ENCODE measurements at places on chromosomes 1 and 21.

DNA sequence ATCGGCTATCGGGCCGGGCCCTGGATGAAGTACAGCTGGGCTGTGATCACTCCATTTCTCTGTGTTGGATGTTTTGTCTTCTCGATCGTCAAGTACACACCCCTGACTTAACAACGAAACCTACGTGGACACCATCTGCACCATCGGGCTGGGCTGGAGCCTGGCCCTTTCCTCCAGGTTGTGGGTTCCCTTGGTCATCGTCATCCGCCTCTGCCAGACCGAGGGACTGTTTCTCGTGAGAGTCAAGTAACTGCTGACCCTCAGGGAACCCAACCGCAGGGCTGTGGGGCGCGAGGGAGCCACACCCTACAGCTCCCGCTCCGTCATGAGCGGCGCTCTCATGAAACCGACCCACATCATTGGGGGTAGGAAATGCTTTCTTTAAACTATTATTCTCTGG lies 842.4 kb upstream of the TMPRSS15 start:
- DNase-seq = no peak

DNA sequence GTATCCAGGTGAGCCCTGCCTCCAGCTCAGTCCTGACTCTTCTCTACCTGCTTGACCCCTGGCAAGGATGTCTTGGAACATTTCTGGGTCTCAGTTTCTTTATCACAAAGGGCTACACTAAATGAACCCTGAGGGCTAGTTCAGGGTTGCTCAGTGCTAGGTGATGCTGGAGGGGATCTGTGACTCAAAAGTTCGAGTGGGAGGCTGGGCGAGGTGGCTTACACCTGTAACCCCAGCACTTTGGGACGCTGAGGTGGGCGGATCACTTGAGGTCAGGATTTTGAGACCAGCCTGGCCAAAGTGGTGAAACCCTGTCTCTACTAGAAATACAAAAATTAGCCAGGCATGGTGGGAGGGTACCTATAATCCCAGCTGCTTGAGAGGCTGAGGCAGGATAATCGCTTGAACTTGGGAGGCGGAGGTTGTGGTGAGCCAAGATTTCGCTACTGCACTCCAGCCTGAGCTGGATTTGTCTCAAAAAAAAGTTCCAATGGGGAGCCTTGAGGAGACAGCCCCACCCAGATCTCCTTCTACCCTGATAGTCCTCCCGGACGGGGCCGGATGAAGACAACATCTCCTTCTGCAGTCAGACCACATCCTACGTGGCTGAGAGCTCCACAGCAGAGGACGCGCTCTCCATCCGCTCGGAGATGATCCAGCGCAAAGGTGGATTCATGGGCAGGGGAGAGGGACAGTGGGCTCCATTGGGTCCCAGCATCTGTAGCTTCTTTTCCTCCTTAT lies 48.9 kb downstream of the YARS1 start:
- DNase-seq = no peak

- no peak for DNase-seq
Observed at GRCh38 chr1:71785000-71785399, 497.3 kb downstream of the NEGR1 start.

DNA sequence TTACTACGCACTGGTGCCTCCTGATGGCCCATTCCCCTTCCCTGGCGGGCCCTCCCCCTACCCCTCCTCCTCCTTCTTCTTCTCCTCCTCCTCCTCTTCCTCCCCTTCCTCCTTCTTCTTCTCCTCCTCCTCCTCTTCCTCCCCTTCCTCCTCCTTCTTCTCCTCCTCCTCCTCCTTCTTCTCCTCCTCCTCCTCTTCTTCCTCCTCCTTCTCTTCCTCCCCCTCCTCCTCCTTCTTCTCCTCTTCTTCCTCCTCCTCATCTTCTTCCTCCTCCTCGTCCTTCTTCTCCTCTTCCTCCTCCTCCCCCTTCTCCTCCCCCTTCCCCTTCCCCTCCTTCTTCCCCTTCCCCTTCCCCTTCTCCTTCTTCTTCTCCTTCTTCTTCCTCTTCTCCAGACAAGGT lies 64.7 kb upstream of the COG2 start:
- DNase-seq = no peak

DNA sequence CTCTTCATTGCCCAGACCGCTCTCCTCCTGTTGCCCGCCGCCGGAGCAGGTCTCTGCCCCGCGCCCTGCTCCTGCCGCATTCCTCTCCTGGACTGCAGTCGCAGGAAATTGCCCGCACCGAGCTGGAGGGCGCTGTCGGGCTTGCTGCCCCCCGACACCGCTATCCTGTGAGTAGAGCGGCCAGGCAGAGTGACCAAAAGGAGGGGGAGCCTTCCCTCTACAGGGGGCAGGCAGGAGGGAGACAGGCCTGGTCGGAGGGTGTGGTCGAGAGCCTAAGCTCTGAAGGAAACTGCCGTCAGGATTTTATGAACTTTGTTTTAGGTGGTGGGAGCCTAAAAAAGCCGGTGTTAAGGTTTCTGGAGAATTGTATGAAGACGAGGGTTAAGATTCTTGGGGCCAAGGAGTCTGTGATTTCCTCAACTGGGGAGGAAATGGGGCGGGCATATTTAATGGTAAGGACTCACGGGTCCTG lies 517 bp downstream of the LRIG2 start:
- DNase-seq = no peak

DNA sequence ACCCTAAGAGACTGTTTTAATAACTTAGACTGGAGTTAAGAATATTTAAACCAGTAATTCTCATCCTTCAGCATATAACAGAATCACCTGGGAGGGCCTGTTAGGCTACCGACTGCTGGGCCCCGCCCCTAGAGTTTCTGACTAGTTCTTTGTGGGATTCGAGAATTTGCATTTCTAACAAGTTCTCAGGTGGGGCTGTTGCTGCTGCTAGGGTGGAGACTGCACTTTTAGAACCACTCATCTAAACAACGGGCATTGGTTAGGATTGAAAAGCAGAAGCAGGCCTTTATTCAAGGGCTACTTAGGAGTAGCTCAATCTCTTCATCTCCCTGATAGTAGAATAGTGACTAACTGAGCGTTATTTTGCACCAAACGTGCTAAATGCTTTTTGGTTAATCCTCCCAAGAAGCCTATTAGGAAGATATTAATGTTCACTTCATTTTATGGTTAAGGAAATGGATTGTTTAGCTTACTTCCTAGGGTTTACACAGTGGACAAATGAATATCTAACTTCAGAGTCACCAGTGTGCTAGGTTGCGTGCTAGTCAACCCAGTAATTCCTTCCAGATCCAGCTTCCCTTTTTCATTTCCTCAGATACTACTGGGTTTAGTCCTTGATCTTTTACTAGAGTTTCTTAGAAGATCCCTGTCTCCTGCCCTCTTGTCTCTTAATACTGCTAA lies 31.1 kb upstream of the UAP1 start:
- no peak for DNase-seq

DNA sequence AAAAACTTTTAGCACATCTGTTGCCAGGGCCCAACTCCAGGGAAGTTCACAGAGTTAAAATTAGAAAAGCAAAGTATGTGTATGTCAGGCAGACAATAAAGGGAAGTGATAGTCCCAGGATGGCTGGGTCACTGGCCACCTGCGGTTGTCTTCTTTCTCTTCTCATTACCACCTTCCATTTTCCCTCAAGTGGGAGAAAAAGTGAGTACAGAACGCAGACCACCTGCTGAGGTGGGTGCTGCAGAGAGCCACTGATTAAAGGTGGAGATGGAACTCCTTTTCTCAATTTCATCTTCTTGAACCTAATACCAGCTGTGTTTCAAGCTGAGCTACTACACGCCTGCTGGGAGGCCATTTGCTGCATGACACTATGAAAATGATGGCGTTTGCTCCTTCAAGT lies 88.8 kb upstream of the PDE4B start:
- DNase-seq = no peak

DNA sequence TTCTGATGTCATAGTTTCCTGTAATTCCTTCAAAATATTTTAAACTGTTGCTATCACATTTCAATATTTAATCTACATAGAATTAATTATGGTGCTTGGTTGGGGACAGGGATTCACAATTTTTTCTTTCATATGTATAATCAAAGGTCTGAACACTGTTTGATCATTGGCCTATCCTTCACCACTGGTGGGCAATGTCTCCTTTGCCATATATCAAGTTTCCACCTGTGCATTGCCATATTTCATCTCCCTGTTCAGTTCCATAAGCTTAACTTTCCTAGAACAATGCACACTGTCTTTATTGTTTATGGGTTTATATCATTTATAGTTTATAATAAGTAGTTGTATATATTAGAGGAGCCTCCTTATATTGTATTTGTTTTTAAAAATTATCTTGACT lies 374.9 kb upstream of the PTBP2 start:
- DNase-seq = no peak

DNA sequence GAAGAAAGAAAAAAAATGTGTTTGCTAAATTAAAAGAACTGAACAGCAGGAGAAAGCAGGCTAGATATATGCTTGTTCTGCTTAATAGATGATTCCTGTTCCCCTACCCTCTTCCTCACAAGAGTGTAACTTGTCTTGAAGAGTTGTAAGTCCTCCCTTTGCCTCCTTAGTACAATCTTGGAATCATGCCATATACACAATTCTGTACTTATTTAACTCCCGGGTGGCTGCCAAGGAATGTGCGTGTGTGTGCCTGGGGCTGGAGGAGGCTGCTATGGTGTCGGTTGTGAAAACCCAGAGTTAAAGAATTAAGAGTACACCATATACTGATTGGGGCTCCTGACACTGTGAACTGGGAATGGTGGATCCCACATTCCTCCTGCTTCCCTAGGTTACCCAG lies 194.2 kb downstream of the SIPA1L2 start:
- DNase-seq = no peak

DNA sequence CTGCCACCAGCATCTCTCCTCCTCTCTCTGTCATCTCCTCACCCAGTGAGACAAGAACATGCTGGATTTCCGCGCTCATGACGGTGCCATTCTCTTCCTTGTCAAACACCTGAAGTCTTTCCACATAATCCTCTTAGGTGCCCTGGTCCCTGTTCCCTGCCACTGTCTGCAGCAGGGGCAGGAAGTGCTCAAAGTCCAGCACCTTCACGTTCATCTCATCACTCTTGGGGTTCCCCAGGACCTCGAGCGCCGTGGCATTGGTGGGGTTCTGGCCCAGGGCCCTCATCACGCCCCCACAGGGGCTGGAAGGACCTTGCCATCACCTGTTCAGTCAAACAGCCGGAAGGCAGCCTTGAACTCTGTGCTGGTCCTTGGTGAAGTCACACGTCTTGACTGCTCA lies 9.1 kb upstream of the AGPAT3 start:
- no peak for DNase-seq

DNA sequence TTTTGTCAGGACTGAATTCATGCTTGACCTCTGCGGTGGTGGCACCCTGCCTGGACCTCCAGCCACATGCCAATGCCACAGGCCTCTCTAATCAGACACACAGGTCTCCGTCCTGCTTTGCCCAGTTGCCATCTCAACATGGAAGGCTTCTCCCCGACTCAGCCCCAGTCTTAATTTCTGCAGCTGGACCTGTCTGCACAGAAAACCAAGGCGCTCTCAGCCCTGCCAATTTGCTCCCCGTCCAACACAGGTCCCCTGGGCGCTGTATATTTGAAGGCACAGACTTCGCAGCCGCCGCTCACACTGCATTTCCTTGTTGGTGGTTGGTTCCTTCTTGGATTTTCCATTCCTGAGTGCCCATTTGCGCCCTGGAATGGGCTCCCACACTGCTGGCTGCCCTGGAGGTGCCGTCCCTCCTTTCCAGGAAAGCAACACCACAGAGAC lies 28.0 kb upstream of the PLEKHG5 start:
- DNase-seq = no peak

DNA sequence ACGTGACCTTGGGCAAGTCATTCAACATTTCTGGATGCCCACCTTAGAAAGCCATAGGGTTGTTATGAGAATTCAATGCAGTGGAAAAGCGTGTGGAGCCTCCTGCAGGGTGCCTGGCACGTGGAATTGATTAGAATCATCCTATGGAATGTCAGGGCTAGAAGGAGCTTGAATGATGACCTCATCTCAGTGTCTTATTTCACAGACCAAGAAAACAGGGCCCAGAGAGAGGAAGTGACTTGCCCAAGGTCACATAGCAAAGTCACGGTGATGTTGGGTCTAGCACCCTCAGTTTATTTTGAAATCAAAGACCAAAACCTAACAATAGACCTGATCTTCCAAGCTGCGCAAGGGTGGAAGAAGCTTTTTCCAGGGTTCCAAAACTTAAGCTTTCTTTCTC lies 6.0 kb downstream of the TRABD2B start:
- no peak for DNase-seq

- no peak for DNase-seq
Observed at GRCh38 chr1:45477646-45478045, 13.3 kb downstream of the TESK2 start.

- DNase-seq = no peak
Observed at GRCh38 chr1:247440001-247440620, 17.8 kb downstream of the OR2B11 start.

- no peak for DNase-seq
Observed at GRCh38 chr1:153953859-153954365, 4.5 kb downstream of the CRTC2 start.

- no peak for DNase-seq
Observed at GRCh38 chr1:15103211-15103610, 50.3 kb upstream of the TMEM51 start.

GRCh38 chr1:44460107-44460882 lies 55.2 kb downstream of the RNF220 start:
- no peak for DNase-seq

GRCh38 chr1:208219659-208220282 lies 24.4 kb downstream of the PLXNA2 start:
- no peak for DNase-seq

DNA sequence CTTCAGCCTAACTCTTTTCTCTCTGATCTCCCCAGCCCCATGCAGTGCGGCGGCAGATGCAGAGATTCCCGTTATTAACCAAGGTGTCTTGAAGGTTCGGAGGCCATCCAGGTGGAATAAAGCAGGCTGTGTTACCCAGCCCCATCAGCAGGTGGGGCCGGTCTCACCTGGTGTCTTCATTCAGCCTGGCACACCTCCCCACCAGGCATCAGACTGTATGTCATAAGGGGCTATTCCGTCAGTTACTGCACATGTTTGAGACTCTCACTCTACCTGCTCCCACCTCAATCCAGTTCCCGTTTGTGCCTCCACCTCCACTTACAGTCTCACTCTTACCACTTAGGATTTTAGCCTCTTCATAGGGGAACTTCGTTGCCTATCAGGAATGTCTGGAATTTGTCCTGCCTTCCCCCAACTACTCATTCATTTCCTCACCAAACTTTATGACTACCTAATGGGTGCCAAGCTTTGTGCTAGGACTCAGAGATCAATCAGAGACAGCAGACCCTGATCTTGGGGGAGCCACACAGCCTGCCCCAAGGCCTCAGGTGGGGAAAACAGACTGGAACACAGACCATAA lies 170.2 kb downstream of the PLPP3 start:
- DNase-seq = no peak
